ENCODE measurements at places on chromosomes 7 and 10. TPM values are rescaled to one million over a fixed set of nuclear protein-coding genes. Genes with fewer than 3 reads are reported as not detected.

GRCh38 chr10:118908557-118909256 lies 120.8 kb upstream of the NANOS1 start:
- no peak overlapping the region for H3K4me3 ChIP-seq
- no peaks in the 10 kb centered on the region for H3K4me1 ChIP-seq
- no peaks in the 10 kb centered on the region for H3K36me3 ChIP-seq

GRCh38 chr10:4013651-4014121 lies 228.7 kb upstream of the KLF6 start:
- no peak overlapping the region for H3K27ac ChIP-seq
- H3K4me1 ChIP-seq: peaks cover 19% of the 10 kb centered on the region
- H3K36me3 ChIP-seq: no peaks in the 10 kb centered on the region
- H3K27me3 ChIP-seq: no peaks in the 10 kb centered on the region
- no peak overlapping the region for H3K4me3 ChIP-seq
- DNase-seq: peak; percentile 70

GRCh38 chr7:112399501-112399900 lies 50.8 kb upstream of the IFRD1 start:
- H3K27me3 ChIP-seq: no peaks in the 10 kb centered on the region
- no peak overlapping the region for H3K4me3 ChIP-seq
- no peak overlapping the region for H3K27ac ChIP-seq
- DNase-seq: no peak
- peaks cover 16% of the 10 kb centered on the region for H3K4me1 ChIP-seq
- no peaks in the 10 kb centered on the region for H3K36me3 ChIP-seq

- H3K4me1 ChIP-seq: peaks cover 72% of the 10 kb centered on the region
- peaks cover 3% of the 10 kb centered on the region for H3K36me3 ChIP-seq
- DNase-seq: peak; percentile 53
These were observed 61.0 kb upstream of the AOAH start for GRCh38 chr7:36784991-36785940.

- no peaks in the 10 kb centered on the region for H3K36me3 ChIP-seq
- no peak overlapping the region for H3K27ac ChIP-seq
- DNase-seq: no peak
- no peaks in the 10 kb centered on the region for H3K4me1 ChIP-seq
- no peak overlapping the region for H3K4me3 ChIP-seq
These were observed 517.8 kb upstream of the CELF2 start for GRCh38 chr10:10499839-10500238.

DNA sequence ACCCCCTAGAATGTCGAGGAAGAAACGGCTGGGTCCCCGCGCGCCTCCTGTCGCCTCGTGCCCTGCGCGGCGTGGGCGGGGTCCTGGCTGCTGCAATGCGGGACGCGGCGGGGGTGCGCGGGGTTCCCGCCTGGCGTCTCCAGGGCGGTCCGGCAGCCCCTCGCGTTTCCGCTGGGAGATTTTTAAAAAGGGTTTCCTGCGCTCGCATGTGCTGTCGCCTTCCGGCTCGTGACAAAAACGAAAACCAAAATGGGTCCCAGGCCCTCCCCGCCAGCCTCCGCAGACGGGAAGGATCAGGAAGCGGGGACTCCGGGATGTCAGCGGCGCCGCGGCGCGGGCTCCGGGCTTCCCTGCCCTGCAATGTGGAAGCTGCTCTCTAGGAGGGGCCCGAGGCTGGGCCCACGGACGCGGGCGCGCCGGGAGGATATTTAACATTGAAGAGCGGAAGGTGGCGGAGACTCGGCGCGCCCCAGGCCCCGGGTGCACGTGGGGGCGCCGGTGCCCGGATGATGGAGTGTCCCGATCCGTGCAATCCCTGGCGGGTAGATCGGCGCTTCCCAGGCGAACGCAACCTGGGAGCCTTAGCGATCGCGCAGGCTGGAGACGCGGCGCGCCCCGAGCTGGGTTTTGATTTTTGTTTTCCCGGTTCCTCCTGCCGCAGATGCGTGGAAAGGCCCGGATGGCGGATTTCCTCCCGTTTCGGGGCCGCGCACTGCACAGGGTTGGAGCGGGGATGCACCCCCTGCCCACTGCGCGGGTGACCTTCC lies 1.0 kb downstream of the PFKP start:
- peak; percentile 83 for DNase-seq
- H3K27ac ChIP-seq: peak overlapping the region; percentile 92
- peaks cover 41% of the 10 kb centered on the region for H3K36me3 ChIP-seq
- H3K4me1 ChIP-seq: peaks cover 36% of the 10 kb centered on the region
- H3K27me3 ChIP-seq: peaks cover 7% of the 10 kb centered on the region

DNA sequence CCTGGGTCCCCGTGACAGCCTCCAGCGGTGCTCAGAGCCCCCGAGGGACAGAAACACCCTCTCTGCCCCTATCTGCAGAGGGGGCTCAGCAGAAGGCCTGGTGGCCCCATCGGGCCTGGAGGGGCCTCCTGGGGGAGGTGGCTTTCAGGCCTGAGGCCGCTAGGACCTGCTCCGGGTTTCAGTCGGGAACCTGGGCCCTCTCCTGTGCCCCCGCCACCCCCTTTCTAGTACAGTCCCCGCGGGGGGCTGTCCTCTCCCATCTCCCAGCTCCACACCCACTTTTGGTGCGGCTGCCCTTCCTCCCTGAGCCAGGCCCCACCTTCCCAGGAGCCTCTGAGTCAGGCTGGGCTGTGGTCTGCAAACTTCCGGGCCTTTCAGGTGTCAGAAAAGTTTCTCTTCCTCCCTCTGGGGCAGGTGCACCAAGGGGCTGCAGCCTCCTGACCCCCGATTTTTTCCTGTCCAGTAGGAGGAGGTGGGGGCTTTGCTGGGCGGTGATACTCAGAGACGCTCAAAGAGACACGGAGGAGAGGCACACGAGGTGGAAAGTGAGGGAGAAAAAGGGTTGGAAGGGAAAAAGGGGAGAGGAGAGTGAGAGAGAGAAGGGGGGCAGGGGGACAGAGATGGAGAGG lies 692 bp downstream of the CARD11 start:
- H3K27me3 ChIP-seq: no peaks in the 10 kb centered on the region
- peak overlapping the region; percentile 95 for H3K4me3 ChIP-seq
- peak; percentile 85 for DNase-seq
- peak overlapping the region; percentile 99 for H3K27ac ChIP-seq

GRCh38 chr7:80082213-80082612 lies 52.4 kb upstream of the GNAI1 start:
- H3K27ac ChIP-seq: no peak overlapping the region
- peaks cover 11% of the 10 kb centered on the region for H3K4me1 ChIP-seq
- no peaks in the 10 kb centered on the region for H3K36me3 ChIP-seq
- no peak overlapping the region for H3K4me3 ChIP-seq
- no peak for DNase-seq

Gene KIAA1549
- 2.2 TPM for total RNA-seq
